ENCODE measurements at places on chromosomes 1 and 21.

DNA sequence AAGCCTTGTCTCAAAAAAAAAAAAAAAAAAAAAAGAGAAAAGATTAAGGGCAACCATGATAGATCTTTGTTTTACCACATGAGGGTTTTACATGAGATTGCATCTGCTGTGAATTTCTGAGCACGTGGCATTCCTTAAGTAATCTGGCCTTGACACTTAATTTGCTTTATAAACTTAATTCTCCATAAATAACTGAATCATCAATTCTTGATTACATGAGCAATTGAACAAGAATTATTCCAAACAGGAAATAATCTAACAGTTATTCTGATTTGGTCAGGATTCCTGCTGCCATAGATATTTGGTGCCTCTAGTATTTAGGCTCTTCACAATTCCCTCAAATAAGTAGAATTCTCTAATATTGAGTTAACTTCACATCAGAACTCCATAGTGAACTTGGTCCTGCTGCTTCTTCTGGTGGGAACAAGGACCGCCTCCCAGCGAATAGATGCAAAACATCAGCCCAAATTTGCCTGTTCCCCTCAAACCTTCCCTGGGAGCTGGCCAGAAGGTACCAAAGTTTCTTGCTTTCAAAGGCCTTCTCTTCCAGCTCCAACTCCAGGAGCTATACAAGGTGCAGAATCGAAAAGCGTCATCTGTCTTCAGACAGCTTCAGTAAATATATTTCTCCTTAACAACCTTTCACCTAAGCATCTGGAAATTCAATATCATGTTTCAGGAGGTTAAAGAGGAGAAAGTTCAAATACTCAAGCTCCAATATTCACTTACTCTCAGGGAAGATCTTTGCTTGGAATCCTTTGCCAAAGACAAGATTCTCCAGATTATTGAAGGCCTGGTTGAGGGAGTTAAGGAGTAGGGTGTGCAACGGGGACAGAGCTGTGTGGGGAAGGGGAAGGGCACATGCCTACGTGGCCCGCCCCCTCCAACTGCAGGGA is 1.0 kb downstream of the KRTCAP2 start:
- no peak for DNase-seq

DNA sequence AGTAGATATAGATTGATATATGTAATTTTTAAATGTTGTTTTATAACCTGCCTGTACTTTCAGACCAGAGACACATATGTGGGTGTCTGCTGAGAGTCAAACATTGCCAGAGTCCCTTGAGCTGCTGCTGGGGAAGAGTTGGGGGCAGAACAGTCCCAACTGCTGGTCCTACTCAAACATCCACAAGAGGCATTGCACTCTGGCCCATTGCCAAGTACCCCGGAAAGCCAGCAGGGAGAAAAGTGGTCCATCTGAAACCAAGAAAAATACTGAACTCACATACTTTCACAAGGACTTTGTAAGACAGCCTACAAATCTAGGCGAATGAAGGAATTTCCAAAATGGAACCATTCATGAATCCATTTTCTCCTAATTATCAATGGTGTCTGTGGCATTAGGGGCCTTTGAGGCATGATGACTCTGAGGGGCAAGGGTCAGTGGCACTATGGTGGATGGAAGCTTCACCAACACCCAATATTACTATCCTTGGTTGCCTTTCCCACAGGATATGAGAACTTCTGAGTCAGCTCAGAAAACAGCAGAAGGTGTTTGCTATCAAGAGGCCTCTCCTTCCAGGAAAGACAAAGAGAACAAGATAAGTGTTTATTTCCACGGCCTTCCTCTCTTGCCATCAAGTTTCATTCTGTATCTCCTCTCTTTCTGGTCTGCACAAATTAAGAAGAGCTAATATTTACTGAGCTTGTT is 7.3 kb upstream of the TBX15 start:
- no peak for DNase-seq

DNA sequence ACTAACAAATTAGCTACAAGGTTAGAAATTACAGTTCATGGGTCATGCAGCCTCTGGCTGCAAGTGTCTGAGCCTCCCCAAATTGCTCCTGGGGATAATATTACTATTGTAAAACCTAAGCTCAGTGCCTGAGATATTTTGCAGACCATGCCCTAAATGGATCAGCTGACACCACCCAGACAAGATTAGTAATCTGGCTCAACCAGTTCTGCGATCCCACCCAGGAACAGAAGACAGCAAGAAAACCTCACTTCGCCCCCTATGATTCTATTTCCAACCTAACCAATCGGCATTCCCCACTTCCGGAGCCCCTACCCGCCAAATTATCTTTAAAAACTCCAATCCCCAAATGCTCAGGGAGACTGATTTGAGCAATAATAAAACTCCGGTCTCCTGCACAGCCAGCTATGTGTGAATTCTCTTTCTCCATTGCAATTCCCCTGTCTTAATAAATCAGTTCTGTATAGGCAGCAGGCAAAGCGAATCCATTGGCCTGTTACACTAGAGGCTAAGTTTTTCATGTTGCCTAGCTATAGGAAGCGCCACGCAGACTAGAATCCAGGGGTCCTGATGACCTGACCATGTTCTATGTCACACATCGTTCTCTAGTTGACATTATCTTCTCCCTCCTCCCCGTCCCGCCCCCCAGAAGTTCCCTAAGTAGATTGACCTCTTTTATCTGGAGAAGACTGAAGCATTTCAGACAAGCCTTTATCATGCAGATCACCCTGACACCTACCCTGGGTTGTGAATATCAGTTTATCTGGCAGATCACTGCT is 22.4 kb upstream of the ZFYVE9 start:
- DNase-seq, result no peak

- no peak for DNase-seq
These were observed 92.8 kb downstream of the ETS2 start for GRCh38 chr21:38898422-38899096.

DNA sequence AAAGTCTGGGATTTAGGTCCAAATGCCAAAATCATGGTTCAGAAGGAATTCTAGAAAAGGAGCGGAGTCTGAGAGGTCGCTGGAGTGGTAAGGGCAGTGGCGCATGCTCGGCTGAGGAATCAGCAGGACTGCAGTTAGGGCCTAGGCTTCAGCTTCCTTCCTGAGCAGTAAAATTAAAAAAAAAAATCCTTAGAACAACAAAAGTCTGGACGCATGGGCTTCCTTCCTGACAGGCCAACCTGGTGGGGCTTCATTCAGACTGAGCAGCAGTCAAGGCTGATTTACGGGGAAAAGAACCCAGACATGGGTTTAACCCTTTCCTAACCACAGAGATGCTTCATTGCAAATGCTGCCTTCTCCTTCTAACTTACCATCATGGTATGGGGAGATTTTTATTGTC is 17.1 kb downstream of the RNF220 start:
- no peak for DNase-seq

- DNase-seq, result no peak
These were observed 731 bp downstream of the EFNA4 start for GRCh38 chr1:155064111-155064831.

GRCh38 chr1:234827656-234828055 is 217.7 kb upstream of the IRF2BP2 start:
- no peak for DNase-seq

- DNase-seq, result no peak
These were observed 250.0 kb downstream of the FOXD2 start for GRCh38 chr1:47687631-47688460.

GRCh38 chr1:46645815-46646214 is 22.3 kb downstream of the ATPAF1 start:
- DNase-seq, result no peak

GRCh38 chr1:66562561-66562960 is 28.6 kb downstream of the SGIP1 start:
- DNase-seq, result no peak

DNA sequence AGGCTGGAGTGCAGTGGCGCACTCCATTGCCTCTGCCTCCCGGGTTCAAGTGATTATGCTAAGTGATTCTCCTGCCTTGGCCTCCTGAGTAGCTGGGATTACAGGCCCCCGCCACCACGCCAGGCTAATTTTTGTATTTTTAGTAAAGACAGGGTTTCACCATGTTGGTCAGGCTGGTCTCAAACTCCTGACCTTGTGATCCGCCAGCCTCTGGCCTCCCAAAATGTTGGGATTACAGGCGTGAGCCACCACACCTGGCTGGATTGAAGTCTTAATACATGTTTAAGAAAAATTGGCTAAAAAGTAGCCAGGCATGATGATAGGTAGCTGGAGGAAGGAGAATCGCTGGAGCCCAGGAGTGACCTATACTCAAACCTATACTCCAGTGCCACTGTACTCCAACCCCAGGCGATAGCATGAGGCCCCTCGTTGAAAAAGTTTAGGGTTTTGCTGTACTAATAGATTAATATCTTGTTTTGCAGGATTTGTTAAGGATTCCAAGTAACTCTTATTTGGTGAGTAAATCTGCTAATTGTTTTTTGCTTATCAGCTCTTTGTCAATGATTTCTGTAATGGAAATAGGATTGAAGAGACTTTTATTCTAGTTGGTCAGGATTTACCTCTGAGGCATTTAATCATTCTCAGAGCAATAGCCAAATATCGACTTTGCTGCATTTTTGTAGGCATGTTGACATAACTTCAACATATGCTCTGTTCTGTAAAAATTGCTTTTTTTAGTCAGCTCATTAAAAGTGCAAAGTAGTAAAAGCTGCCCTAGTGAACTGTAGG is 2.0 kb downstream of the RCC1 start:
- DNase-seq, result no peak

- DNase-seq, result no peak
These were observed 46.6 kb downstream of the RGS7 start for GRCh38 chr1:241310451-241310850.

DNA sequence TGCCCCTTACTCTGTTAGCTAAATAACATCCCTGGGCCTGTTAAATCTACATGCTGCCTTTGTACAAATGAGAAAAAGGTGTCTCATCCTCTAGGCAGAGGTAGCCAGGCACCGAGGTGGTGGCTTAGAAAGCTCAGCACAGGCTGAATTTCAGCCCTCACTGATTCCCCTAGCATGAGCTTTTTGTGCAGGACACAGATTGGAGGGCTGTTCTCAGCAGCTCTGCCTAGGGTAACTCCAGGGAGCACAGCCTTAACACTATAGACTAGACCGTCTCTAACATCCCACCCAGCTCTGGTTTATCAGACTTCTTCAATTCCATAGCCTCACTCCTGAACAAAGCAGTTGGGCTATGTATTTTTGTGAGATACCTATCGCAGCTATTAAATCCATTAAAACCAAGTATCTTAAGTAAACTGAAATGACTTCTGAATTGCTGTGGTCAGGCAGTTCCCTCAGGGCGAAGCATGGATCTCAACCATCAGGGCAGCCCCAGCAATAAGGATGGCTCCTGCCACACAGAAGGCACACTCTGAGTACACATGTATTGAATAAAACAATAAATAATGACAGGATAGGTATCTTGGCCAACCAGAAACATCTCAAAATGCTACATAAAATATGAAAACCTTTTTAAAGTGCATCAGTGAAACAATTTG is 14.8 kb downstream of the S100A6 start:
- no peak for DNase-seq

DNA sequence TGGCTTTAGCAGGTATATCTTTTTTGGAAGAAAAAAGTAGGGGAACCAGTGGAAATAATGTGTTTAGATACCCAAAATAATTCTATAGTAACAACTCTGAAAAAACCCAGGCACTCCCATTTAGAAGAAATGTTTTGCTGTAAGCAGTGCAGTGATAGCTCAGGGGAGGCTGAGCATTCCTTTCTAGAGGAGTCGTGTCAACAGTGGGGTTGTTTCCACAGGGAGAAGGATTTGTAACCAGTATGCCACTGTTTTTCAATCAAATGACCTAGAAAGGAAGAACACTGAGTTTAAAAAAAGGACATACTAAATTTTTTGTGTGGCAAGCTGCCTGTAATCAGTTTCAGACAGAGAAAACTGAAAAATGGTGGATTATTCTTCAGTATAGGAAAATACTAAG is 2.4 kb downstream of the PGD start:
- DNase-seq, result no peak

DNA sequence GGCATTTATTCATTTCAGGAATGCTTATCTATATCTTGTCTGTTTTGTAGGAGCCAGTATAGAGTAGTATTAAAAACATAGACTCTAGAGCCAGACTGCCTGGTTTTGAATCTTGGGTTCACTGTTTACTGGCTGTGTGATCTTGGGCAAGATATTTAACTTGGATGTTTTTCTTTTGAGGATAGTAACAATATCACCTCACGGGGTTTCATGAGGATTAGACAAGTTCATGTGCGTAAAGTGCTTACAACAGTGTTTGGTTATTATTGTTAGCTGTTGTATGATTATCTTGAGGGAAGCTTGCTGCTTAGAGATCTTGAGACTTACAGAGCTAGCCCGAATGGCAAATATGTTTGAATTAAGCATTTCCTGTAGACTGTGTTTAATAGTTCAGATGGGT is 40.2 kb downstream of the WNT4 start:
- DNase-seq, result no peak

GRCh38 chr1:109104364-109105151 is 9.4 kb upstream of the ELAPOR1 start:
- DNase-seq, result no peak

- DNase-seq, result peak; percentile 45
These were observed 1.7 kb downstream of the RCC2 start for GRCh38 chr1:17437580-17438317.

GRCh38 chr1:207882692-207883091 is 28.2 kb downstream of the CD34 start:
- no peak for DNase-seq

- no peak for DNase-seq
These were observed 88.4 kb downstream of the PROX1 start for GRCh38 chr1:214075999-214076707.

DNA sequence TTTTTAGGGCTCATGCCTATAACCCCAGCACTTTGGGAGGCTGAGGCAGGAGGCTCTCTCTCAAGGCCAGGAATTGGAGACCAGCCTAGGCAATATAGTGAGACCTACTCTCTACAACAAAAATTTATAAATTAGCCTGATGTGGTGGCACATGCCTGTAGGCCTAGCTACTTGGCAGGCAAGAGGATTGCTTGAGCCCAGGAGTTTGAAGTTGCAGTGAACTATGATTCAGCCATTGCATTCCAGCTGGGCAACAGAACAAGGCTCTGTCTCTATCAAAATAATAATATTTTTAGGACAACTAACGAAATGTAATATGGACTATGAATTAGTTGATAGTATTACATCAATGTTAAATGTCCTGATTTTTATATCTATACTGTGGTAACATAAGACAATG is 68.8 kb upstream of the ARID1A start:
- no peak for DNase-seq

- DNase-seq, result no peak
These were observed 35.5 kb upstream of the IGSF21 start for GRCh38 chr1:18072066-18072465.

GRCh38 chr21:27292783-27293182 is 325.9 kb upstream of the ADAMTS5 start:
- no peak for DNase-seq

- DNase-seq, result no peak
These were observed 2.6 kb upstream of the ABCB10 start for GRCh38 chr1:229561141-229561540.

DNA sequence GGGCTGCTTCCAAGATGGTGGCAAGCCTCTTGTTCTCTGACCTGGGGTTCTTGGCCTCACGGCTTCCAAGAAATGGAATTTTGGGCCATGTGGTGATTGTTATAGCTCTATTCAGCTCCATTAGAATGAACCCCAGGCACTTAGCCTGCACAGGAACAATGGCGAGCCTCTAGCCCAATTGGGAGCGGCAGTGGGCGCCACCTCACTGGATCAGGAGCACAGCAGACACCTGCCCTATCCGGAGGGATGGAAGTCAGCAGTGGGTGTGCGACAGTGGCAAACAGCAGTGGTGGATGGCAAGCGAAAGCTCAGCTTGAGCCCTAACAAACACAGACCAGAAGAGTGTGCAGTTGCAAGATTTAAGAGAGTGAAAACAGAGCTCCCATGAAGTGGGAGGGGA is 230.9 kb downstream of the GPR52 start:
- DNase-seq, result no peak

- DNase-seq, result no peak
These were observed 195.4 kb downstream of the GPR52 start for GRCh38 chr1:174643206-174643605.

All from NCI-H510A (cell line).